AG04449 (cell line): ENCODE measurements at places on chromosomes 4 and X.

- DNase-seq, result no peak
Measured at GRCh38 chrX:146754268-146754667, 55.3 kb upstream of the CXorf51B start.

GRCh38 chr4:162499478-162499877 is 335.7 kb upstream of the FSTL5 start:
- no peak for DNase-seq

DNA sequence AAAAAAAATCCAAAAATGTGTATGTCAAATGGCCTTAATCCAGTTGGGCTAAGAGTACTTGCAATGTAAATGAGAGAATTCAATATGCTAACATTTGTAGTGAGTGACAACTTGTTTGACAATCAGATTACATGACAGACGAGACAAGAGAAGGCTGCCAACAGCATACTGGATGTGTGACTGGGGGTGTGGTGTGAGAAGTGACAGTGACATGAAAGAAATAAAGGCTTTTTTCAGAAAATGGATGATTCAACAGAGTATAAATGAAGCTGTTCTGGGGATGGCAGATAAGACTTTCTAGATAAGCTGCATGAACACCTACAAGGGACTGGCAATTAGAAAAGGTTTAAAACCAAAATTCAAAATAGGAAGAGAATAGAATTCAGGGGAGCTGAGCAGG is 143.4 kb downstream of the CENPC start:
- DNase-seq, result no peak

- no peak for DNase-seq
Measured at GRCh38 chr4:26343038-26343398, 22.2 kb downstream of the RBPJ start.

GRCh38 chrX:131288738-131289511 is at the start of gene IGSF1:
IGSF1 (minus strand) TSS chrX:131289306; CDS start chrX:131286674, 2,632 bp downstream.
- DNase-seq, result no peak

- DNase-seq, result peak; percentile 34
Measured at GRCh38 chrX:22950269-22951266, 49.2 kb upstream of the DDX53 start.

DNA sequence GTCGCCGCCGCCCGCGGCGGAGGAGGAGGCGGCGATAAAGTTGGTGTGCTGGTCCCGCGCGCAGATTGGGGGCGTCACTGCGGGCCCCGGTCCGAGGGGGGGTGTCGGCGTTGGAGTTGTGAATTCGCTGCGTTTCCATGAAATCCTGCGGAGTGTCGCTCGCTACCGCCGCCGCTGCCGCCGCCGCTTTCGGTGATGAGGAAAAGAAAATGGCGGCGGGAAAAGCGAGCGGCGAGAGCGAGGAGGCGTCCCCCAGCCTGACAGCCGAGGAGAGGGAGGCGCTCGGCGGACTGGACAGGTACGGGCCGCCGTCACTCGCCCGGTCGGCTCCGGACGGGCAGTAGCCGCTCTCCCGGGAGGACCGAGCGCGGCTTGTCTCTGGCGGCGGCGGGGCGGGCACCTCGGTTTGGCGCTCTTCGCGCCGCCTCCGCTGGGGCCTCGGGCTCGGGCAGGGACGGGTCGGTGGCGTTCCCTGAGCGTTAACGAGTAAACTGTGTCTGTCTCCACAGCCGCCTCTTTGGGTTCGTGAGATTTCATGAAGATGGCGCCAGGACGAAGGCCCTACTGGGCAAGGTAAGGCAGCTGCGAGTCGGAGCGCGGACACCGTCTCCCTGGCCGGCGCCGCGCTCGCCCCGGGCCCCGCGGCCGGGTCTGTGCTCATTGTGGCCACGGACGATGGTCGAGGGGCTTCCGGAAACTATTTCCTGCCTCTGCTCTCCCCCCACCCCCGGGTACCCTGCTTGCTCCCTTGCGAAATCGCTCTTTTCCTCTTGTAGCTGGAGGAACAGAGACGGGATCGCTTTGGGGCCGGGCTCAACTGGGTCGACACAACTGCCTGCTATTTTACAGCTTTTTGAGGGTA is 658 bp downstream of the KDM6A start:
- no peak for DNase-seq

- DNase-seq, result no peak
Measured at GRCh38 chr4:53781629-53782457, 190.6 kb upstream of the LNX1 start.

DNA sequence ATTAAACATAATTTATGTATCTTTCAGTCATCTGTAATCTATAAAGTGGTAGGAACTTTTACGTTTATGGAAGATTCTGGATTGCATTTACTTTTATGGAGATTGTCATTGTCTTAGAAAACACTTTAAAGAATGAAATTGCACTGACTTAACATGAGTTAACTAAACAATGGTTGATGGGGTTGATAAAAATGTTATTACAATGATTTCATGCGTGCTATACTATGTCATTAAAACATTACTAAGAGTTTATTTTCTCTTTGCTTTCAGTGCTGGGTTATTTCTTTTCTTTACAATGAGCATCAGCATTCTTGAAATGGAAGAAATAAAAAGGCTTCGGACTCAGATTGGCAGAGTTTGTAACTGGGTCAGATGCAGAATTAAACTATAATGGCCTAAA is 67.1 kb upstream of the PDLIM3 start:
- DNase-seq, result no peak

- DNase-seq, result no peak
Measured at GRCh38 chrX:72100824-72101351, 30.8 kb downstream of the RTL5 start.

DNA sequence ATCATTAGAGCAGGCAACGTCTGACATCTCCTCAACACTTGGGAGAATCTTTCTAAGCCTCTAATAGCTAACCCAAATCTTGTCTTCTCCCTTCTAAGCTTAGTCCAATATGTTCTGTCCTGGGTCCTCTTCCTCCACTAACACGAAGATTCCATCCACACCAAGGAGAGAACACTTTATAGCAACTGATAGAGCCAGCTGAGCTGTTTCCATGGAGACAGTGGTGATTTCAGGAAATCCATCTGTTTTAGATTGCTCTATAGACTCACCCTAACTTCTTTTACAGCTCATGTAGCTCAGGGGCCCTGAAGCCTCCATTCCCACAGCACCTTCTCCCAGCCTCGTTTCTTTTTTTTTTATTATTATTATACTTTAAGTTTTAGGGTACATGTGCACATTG is 37.4 kb downstream of the SCD5 start:
- DNase-seq, result no peak
